Activated naive CD8-positive, alpha-beta T cell treated with anti-CD3 and anti-CD28 coated beads for 36 hours (primary cell): ENCODE measurements at places on chromosomes 3 and 15.

DNA sequence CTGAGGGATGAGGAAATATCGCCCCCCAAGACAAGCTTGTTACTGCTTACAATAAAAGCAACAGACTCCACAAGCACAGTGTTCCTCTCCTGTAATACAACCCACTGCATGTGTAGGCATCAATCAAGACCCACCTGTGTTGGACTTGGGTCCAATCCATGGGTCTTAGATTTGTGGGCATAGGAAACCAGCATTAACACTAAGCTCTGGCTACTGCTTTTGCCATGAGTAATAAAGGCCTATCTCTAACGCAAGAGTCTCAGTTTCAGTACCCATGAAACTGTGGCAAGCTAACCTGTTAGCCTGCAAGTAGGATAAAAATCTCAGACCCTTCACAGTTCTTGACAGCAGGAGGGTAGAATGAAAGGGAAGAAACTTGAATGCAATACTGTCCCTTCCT is 5.2 kb upstream of the EIF1B start:
- DNase-seq, result no peak

DNA sequence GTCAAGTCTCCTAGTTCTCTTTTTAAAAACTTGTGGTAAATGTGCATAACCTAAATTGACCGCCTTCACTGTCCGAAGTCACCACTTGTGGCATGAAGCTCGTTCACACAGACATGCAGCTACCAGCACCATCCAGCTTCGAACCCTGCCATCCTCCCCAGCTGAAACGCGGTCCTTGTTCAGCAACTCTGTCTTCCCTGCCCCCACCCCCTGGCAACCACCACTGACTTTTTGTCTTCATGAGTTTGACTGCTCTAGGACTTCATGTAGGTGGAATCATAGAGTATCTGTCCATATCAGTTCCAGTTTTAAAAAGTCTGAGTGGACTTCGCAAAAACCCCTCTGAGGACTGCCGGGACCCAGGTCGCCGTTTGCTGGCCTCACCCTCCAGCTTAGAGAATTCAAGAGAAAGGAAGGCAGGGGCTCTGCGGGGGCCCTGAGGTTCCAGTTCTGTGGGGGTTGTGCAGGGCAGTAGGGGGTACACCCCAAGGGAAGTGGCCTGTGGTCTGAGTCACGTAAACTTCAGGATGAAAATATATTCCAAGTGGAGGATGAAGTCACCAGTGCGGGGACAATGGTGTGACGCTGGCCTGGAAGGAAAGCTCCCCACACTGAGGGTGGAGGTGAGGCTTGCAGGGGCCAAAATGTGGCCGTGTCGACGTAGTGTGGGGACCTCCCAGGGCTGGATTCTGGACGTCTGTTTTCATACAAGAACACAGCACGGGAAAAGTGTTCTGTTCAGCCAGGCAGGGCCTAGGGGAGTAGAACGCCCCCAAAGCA is 67.6 kb downstream of the ABTB1 start:
- DNase-seq, result no peak

DNA sequence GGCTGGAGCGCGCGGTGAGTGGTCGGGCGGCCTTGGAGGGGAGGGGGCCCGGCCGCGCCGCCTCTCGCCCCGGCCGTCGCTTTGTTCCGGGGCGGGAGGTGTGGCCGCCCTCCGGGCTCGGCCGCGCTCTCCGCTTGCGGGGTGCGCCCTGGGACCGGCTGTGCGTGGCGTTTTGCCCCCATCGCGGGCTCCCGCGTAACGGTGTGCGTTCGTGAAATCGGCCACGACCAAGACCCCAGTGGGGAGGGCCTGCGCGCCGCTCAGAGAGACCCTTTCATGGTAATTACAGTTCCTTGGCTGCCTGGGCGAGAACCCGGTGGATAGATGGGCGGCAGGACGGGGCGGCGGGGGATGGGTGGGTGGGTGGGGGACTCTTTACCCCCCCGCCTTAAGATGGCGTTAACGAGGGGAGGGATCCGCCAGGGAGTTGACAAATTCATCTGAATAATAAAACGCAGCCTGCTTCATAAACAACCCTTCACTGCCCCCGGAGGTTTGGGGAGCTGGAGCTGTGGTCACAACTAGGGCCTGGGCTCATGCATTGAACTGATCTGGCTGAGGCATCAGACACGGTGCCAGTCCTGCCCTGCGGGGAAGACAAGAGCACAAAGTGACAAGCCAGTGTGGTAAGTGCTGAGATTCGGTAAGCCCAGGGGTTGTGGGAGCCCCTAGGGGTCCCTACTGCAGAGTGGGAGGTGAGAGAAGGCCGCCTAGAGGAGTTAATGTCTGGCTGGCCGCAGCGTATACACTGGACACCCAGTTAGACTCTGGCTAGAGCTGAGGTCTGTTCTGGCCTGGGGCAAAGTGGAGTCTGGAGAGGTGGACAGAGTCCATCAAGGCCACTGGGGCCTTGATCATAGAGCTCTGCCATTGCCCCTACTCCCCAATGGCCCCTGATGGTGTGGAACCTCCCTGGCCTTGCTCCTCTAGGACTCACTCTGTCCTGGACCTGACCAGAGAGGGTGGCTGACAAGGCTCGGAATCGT is 668 bp downstream of the MRAS start:
- no peak for DNase-seq

- DNase-seq, result peak; percentile 11
Observed at GRCh38 chr15:64430000-64430735, 30.2 kb upstream of the ZNF609 start.

DNA sequence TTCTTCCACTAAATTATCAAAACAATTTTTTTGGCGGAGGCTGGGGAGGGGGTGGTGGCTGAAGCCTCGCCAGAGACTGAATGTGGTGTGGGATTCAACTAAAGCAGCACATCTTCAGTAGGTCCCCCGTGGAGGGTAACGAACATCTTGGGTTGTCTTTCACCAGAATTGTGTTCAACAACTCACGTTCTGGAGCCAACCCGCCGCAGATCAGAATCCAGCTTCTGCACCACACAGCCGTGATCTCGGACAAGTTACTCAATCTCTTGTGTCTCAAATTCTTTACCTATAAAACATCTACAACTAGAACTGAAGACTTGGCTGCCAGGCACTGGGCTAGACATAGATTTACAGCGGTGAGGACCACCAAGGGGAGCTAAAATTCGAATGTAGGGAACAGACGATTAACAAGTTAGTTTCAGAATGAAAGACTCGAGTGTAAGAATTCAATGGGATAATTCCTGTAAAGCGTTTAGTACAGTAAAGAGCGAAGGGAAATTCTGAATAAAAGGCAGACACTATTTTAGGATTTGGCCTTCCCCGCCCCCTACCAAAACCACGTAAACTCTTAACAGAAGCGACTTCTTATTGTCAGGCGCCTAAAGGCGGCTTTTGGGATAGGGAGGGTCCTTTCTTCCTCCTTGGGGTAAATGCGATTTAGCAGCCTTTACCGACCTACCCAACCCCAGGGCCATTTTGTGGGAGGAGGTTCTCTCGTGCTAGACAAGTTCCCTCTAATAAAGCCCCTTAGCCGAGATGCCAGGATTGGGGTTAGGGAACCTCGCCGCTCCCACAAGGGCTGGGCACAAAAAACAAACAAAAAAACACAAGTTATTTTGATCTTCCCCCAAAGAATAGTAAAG is 697 bp upstream of the RAB5A start:
- DNase-seq, result no peak
